ENCODE measurements at places on chromosomes 12 and 14.
A peak's percentile ranks its signal among the peaks of the same experiment; 100 is the strongest.

GRCh38 chr12:111412830-111413441, 7.2 kb downstream of the SH2B3 start:
- peak; percentile 50 for DNase-seq

- no peak for DNase-seq
Observed at GRCh38 chr12:114704096-114704495, 20.1 kb upstream of the TBX3 start.

- DNase-seq: no peak
Observed at GRCh38 chr12:90100579-90100978, 391.9 kb upstream of the ATP2B1 start.

DNA sequence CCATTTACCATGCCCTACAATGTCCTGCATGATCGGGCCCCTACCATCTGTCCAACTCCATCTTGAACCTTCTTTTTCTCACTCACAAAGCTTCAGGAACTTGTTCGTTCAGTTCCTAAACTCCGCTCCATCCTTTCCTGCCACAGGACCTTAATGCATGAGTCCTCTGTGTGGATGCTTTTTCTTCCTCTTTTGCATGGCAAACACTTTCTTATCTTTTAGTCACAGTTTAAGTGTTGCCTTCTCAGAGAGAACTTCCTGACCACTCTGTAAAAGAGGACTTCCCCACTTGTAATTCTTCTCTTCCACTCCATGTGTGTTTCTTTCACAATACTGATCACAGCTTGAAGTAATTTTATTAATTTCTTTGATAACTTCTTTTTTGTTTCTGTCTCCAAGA, 54.4 kb upstream of the ETV6 start:
- no peak for DNase-seq

Data from choroid plexus epithelial cell (primary cell).